Bone marrow (tissue), 2 donors: ENCODE measurements at places on chromosomes 5 and 9.

- DNase-seq = peak; percentile 6
Measured at GRCh38 chr9:37062336-37062735, 28.3 kb upstream of the PAX5 start.

DNA sequence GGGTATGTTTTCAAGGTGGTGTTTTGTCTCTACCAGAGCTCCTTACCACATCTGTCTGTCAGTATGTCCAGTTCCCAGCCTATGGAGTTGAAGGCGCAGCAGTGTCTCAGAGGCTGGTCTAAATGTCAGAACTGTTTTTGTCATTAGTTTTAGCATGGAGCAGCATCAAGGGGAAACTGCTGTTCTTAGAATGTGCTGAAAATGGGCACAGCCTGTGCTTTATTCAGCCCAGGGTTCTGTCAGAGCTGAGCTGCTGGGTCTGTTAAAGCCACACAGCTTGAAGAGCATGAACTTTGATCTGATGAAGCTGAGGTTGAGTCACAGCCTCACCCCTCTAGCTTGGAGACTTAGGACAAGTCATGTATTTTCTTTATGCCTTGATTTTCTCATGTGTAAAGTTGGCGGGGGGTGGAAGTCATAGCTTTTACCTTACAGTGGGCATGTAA lies 71.9 kb downstream of the RALGPS1 start:
- DNase-seq = no peak

DNA sequence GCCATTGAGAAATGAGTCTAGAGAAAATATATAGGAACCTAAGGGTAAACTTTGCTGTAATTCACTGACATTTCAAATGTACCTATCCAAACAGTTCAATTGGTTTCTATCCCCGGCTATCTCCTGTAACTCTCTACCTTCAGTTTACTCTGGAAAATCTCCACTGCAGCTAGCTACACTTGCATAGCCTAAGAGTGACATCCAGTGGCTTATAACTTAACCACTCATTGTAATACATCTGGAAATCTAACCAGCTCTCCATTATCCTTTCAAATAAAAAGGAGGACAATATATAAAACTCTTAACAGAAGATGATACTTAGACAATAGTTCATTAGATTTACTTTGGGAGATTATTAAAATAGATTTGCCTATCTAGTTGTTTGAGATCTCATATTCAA lies 35.3 kb upstream of the SPDL1 start:
- no peak for DNase-seq

GRCh38 chr9:93908591-93909241 lies 46.4 kb downstream of the BARX1 start:
- no peak for DNase-seq

GRCh38 chr5:126599499-126599898 lies 1.2 kb upstream of the PHAX start:
- DNase-seq = no peak
